Cortex of kidney (tissue), 1 donor: ENCODE measurements at places on chromosomes 3 and 15.

- DNase-seq: no peak
These were observed 74.0 kb upstream of the PLCL2 start for GRCh38 chr3:16810593-16811367.

DNA sequence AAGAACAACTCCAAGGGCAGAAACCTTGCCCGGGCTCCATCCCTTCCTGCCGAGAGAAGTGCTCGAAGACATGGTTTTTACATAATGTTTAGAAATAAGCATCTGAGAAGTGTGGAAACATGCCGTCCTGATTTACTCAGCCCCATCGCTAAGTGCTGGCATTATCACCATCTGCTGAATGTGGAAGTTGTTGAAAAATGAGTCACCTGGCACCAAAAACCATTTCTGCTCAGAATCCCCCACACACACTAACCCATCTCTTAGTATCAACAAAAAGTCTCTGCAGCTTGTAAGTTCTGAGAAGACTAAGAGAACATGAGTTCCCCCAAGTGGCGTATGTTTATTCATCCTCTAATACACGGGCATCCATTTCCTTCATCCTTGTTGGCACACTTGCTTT, 51.0 kb upstream of the ARL8B start:
- no peak for DNase-seq

DNA sequence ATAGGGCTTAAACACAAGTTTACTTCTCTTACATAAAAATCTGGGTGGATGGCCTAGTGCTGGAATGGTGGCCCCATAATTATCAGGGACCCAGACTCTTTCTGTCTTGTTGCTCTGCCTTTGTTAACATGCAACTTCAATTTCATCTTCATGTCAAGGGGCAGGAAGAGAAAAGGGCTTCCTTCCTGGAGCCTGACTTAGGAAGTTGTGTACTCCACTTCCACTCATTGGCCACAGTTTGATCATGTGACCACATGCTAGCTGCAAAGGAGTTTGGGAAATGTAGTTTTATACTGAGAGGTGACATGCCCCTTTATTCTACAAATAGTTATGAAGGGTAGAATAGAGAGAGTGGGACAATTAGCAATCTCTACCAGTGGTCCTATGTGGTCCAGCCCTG, 39.3 kb downstream of the RHCG start:
- DNase-seq: no peak

GRCh38 chr15:22939652-22940061, 40.5 kb downstream of the CYFIP1 start:
- DNase-seq: no peak

DNA sequence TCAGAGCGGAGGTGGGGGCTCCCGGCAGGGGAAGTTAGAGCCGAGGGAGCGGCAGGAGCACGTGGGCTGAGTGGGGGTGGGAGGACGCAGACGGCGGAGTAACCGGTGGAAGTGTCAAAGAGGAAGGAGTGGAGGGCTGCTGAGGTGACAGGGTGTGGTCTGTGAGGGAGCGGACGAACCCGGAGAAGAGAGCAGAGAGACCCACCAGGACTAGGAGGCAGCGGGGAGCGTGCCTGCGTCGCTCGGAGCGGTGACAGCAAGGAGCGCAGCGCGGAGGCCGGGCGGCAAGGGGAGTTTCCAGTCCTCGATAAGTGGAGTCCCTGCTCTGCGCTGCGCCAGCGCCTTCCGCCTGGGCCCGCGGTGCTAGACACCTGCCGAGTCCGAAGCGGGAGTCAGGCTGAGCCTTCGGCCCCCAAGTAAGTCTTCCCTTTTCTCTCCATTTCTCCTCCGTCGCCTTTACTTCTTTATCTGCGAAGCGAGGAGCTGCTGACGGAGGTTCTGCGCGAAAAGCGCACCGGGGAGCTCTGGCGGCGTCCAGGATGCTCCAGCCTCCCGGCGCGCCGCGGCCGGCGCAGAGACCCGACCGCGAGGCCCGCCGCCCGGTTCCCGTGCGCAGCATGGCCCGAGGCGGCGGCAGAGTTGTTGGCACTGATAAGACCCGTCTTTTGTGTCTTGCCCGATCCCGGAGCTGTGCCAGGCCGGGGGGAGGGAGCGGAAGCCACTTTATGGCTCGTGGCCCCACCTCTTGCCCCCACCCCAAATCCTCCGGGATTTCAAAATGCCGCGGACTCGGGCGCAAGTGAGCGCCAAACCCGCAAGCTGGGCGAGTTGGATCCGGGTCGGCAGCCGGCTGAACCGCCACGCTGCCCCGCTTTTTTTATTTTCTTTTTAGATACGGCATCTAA, 533.0 kb upstream of the SEMA6D start:
- DNase-seq: no peak

- no peak for DNase-seq
These were observed 53.2 kb upstream of the HEG1 start for GRCh38 chr3:125108833-125109535.

- no peak for DNase-seq
These were observed 27.6 kb downstream of the TBC1D2B start for GRCh38 chr15:78049691-78050440.

GRCh38 chr3:143121241-143122088, 1.9 kb downstream of the CHST2 start:
- DNase-seq: no peak

DNA sequence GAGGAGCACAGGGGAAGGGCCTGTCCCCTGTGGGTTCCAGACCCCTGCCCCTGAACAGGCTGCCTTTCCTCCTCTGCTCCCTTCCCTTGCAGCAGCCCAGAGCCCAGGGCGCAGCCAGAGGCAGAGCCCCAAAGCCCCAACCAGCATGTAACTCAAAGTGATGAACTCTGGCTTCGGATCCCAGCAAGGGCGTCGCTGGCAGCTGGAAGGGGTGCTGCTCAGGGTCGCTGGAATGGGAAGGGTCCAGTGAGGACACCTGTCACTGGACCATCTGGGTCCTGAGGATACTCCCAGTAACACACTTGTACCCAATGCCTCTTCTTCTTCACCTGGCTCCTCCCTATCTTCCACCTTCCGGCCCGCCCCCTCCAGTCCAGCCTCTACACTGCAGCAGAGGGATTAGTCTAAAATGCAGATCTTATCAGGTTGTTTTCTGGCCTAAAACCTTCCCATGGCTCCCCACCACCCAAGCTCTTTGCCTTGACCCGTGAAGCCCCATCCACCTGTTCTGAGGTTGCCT, 64.0 kb downstream of the SLC6A1 start:
- no peak for DNase-seq

DNA sequence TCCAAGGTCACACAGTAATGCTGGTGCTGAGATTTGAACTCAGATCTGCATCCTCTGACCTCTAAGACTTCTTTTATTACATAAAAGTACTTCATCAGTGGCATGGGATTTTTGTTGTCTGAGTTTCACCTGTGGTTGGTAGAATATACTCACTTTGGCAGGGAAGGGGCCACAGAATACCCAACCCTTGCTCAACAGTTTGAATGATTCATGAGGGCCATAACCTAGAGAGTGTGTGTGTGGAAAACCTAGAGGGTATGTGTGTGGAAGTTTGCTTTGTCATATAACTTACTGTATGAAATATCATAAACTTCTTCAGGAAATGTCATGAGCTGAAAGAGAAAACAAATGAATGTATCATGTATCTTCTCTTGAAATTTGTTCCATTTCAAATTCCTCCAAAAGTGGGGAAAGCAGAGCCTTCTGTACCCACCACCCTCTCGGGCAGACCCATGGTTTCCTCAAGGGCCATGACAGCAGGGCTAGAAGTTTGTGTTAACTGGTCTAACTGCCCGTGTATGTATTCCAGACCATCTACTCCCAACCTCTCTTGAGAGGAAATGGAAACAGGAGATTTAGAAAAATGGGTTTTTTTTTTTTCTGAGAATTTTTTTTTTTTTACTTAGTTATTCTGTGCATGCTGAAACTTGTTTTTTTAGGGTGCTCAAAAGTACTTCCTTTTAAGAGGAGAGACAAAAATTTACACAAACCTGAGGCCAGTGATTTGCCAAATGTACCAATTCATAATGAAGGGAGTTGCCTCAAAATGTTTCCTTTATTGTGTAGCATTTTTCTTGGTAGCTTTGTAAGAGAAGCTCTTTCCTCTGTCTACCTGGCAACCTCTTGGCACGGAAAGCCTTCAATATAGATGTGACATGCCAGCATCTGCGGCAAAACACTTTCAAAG, 127.0 kb downstream of the TPRG1 start:
- DNase-seq: no peak

DNA sequence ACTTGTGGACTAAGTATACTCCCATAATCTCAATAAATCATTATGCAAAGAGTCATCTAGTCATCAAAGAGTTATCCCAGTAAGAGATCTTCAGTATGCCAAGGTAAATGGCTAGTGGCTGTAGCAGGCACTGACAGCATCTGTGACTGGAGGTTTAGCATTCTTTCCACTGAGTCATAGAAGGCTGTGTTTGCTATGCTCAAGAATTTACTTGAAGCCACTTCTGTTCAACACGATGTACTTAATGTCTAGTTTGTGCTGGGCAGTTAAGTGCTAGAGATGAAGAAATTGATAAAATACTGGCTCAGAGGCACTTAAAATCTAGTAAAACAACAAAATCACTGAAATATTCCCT, 13.0 kb downstream of the ZBED2 start:
- no peak for DNase-seq

DNA sequence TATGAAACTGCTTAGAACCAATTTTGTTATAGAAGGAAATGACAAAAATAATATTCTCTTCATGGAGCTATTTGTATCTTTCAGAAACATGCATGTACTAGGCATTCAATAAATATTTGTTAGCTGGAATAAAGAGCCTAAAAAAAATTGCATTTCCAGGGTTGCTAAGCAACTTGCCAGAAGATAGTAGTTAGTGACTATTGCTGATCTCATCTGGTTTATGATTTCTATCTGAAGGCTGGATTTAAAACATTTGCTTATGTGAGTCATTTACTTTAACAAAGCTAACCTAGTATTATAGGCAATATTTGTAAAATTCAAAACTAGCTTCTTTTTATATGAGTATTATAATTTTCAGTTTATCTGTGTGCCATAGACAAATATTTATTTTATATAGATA, 78.3 kb downstream of the NAALADL2 start:
- DNase-seq: no peak

DNA sequence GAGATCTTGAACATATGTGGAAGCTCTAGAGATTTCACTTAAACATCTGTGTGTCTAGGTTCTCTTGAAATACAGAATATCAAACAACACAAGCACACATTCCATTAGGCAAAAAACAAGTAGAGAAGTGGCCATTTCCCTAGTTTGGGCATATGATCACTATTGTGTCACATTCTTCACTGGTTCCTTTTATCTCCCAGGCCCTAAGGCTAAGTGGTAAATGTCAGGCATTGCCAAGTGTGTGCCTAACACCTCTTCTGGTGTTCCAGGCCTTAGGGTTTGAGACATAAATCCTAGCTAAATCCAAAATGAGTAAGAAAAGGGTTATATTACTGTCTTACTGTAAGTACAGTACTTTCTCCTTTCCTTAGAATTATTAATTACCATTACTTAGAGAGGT, 880.1 kb downstream of the PDCD6IP start:
- DNase-seq: no peak

- DNase-seq: no peak
These were observed 14.0 kb downstream of the TIGIT start for GRCh38 chr3:114307832-114308231.

DNA sequence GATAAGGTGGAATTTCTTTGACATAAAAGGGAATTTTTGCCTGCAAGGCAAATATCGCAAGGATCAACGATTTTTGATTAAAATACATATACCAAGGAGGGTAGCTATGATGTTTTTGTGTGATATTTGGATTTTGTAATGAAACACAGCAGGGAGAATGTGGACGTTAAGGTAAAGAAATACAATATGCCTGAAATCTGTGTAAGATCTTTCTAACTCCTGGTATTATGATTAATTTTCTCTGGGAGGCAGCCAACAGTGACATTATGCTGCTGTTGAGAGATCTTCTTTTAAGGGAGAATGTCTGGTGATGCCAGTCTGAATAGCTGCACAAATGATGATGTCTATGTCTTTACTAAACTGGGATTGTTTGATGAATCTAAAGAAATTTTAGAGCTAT, 972.2 kb downstream of the SQOR start:
- DNase-seq: no peak

GRCh38 chr3:197847866-197848401, 56.9 kb downstream of the LRCH3 start:
- DNase-seq: no peak

DNA sequence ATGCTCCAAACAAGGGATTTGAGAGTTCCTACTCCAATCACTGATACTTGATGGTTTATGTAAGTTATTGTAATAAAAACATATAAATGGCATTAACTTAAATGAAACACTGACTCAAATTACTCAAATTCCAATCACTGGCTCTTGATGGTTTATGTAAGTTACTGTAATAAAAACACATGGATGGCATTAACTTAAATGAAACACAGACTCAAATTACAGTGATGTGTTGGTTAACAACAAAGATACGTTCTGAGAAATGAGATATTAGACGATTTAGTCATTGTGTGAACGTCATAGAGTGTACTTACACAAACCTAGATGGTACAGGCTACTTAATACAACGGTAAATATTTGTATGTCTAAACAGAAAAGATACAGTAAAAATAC, 6.6 kb downstream of the MOBP start:
- DNase-seq: no peak

DNA sequence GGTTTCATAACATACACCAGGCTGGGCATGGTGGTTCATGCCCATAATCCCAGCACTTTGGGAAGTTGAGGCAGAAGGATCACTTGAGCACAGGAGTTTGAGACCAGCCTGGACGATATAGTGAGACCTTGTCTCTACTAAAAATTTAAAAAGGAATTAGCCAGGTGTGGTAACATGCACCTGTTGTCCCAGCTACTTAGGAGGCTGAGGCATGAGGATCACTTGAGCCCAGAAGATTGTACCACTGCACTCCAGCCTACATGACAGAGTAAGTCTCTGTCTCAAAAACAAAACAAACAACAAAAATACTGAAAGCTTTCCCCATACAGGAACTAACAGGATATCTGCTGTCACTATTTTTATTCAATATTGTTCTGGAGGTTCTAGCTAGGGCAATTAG, 20.9 kb downstream of the GREM1 start:
- no peak for DNase-seq

- DNase-seq: no peak
These were observed 15.6 kb downstream of the TEX264 start for GRCh38 chr3:51686512-51687215.

DNA sequence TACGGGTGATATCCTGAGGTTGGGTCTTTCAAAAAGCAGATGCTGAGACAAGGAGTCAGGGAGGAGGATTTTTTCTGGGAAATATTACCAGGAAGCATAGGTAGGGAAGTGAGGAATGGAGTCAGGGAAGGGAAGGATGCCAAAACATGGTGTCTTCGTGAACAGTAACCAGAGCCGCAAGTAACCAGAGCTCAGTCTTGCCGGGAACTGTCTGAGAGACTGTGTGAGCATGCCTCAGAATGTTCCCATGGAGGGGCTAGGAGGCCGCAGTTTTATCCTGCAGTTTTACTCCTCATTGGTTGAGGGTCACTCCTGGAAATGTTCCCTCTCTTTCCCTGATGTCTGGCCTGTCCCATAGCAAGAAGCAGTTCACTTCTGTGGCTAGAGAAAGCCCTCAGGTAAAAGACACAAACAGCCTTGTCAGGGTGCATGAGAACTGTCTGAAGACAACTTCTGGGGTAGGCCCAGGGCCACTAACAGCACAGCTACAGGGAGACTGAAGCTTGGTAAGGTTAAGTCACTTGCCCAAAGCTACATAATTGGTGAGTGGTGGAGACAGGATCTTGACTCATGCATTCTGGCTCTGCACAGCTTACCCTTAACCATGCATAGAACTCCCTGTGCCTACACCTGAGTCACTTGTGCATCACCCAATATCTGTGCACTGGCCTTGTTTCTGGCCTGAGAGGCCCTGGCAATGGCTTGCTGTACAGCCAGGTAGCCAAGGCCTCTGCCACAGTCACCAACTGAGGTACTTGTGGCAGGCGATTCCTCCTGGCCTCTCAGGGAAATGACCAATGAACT, 76.3 kb upstream of the FRMD4B start:
- no peak for DNase-seq
